T-helper 17 cell (primary cell): ENCODE measurements at places on chromosomes 1 and 21.

- no peak for DNase-seq
These were observed 63.4 kb upstream of the RAB3GAP2 start for GRCh38 chr1:220335668-220336067.

DNA sequence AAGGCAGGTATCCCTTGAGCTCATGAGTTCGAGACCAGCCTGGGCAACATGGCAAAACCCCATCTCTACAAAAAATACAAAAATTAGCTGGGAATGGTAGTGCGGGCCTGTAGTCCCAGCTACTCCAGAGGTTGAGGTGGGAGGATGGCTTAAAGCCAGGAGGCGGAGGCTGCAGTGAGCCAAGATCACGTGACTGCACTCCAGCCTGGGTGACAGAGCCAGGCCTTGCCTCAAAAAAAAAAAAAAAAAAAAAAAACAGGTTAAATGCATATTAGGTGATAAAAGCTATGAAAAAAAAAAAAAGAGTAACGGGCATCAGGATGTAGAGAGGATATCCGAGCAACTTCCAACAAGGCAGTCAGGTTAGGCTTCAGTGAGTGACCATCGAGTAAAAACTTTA is 2.8 kb upstream of the SRRM1 start:
- no peak for DNase-seq

- DNase-seq: no peak
These were observed 14.0 kb downstream of the OR2G6 start for GRCh38 chr1:248521856-248522255.

- DNase-seq: no peak
These were observed 167.9 kb upstream of the IRF2BP2 start for GRCh38 chr1:234777856-234778220.

- DNase-seq: no peak
These were observed 52.5 kb upstream of the ID3 start for GRCh38 chr1:23611601-23612327.

- no peak for DNase-seq
These were observed 13.0 kb upstream of the CCDC190 start for GRCh38 chr1:162873671-162874666.

DNA sequence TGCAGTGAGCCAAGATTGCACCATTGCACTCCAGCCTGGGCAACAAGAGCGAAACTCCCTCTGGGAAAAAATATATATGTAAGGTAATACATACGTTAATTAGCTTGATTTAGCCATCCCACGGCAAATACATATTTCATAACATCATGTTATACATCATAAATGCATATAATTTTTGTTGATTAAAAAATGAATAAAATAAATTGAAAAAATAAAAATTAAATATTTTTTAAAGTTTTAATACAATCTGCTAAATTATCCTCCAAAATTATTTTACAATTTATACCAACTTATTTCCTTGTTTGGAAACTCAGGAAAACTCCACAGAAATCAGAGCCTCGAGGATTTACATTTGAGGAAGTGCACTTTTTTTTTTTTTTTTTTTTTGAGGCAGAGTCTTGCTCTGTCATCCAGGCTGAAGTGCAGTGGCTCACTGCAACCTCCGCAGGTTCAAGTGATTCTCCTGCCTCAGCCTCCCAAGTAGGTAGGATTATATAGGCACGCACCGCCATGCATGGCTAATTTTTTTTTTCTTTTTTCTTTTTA is 12.6 kb upstream of the IPO9 start:
- no peak for DNase-seq

DNA sequence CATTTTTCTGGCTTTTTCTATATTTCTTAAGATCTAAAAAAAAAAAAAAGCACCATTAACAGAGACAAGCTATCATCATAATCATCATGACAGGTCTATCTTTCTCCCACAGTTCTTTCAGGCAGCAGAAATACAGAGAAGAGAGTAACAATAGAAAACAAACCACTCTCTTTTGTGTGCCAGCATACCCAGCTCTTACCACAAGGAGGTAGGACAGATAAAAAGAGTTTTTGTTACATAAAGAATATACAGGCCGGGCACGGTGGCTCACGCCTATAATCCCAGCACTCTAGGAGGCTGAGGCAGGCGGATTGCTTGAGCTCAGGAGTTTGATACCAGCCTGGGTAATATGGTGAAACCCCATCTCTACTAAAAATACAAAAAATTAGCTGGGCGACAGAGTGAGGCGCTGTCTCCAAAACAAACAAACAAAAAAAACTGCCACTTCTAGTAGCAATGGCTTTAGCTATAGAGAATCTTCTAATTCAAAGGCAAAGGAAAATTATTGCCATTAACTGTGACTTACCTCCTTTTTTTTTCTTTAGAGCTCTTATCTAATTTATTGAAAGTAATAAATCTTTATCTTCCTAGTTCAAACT is 39.7 kb downstream of the ANKRD13C start:
- no peak for DNase-seq

DNA sequence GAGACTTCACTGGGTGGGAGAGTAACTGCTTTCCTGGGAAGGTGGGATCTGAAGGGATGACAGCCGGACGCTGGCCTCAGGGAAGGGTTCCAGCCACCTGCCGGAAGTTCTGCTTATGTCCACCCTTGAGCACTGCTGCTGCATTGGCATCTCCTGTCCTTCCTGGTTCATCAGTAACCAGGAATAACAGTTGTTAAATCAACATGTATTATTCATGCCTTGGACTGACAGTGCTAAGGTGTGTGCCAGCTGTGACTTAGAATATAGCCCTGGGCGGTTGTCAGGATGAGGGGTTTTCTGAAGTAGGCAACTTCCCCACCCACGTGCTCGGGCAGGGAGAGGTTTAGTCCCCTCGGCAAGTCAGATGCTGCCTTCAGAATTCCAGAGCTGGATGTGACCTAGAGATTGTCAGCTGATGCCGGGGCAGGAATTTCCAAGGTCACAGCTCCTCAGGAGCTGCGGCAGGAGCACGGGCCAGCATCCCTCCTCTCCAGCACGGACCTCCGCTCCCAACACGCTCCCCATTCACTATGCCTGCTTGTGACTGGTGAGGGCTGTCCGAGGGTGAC is 17.9 kb downstream of the CLDN14 start:
- no peak for DNase-seq

DNA sequence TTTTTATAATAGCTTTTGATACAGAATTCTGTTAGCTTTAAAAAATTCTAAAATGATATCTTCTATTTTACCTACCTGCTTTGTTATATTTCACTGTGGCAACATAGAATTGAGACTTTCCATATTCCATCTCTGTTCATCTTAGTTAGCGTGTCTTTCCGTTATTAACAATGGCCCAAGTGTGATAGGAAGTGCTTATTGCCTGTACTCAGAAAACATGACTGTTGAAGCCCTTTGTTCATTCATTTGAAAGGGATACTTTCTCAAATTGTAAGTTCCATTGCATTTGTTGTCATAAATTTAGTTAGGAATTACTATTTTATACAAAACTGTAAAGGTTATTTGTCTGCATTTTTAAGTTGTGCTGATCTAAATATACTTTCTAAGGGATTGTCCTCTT is 73.1 kb downstream of the LAMC1 start:
- DNase-seq: no peak

- DNase-seq: no peak
These were observed 823 bp downstream of the ENAH start for GRCh38 chr1:225651872-225652728.

DNA sequence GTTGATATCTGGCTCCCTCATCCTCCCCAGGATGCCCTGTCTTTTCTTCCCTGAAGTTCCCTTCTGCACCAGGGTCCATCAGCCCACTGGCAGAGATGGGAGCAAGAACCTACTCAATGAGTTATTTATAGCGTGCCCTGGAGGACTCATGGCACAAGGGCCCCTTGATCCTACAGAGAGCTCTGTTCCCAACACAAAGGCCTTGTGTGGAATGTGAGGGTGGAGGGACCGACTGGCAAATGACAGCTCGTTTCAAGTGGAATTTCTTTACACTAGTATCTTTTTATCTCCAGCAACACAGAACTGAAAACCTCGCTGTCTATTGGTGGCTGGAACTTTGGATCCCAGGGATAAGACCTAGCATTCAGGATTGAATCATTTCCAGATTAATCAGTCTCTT is 22.4 kb downstream of the CHI3L2 start:
- no peak for DNase-seq

DNA sequence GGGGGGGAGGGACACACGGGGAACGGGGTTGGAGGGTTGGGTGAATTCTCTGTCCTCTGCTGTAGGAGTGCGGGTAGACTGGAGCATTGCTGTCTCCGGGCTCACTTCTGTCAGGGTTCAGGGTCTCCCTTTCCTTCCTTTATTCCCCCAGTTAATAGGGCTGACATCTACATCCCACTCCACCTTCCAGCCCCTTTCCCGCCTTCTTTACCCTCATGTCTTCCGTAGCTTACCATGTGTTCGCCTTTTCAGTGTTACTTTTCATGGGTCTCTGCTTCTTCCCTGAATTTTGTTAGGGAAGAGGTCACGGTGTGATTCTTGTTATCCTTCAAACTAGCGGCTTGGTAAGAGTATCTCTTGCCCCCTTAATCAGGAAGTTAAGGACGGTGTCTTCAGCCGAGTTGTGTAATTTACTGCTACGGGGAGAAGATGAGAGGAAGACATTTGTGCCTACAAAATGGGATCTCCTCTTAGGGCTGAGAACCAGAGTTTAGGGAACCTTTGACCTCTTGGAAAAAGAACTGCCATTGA is 917 bp downstream of the RAP1A start:
- DNase-seq: no peak

DNA sequence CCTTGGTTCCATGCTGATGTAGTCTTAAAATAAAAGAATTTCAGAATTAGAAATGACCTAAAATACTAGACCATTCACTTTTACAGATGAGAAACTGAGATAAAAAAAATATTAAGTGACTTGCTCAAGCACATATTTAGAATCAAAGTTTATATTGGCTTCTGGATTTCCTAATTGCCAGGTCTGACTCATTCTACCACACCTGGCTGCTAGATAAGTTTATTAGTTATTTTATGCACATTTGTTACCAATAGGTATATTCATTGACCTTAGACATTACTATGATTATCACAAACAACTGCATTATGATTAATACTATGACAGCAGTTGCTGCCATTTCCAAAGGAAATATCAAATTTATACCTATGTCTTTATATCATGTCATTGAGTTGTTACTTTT is 497.5 kb downstream of the RWDD3 start:
- DNase-seq: no peak

DNA sequence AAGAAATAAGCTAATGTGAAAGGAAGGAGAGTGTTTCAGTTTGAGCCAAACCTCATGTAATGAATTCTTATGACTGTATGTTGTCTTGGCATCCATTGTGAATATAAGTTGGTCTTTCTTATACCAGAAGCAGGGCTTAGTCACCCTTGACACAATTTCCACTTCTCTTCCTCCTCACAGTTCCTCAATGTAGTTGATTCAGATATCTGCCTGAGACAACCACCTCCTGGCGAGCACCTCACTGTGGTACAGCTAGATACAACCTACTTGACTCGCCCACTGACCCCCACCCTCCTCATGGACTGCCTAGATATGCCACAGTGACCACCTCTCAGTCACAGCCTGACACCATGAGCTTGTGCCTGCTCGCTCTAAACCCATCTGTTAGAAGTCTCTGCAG is 45.6 kb downstream of the KYAT3 start:
- no peak for DNase-seq

- DNase-seq: no peak
These were observed 14.9 kb downstream of the PLEKHA6 start for GRCh38 chr1:204344665-204345355.

GRCh38 chr1:159068886-159069285 is 7.7 kb downstream of the AIM2 start:
- no peak for DNase-seq

DNA sequence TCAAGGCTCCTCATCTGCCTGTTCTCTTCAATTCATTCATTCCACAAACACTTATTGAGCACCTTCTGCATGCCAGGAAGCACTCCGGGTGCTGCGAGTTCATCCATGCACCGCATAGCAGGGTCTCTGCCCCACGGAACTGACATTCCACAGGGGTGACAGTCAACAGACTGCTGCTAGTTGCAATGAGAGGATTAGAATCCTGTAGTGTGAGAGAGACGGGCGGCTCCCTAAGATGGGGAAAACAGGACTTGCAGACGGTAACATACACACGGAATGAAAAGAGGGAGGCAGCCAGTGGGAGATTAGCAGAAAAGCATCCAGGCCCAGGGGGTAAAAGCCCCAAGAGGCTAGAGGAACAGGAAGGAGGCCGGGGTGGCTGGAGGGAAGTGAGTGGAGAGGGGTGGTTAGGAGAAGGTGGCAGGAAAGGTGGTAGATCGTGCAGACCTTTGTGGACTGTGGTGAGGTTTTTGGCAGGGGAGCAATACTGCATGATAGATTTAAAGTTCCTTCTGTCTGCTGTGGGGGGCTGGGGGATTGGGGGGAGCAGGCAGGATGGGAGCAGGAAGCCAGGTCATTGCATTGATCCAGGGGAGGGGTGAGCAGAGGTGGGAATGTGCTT is 6.6 kb downstream of the TNFRSF8 start:
- no peak for DNase-seq

GRCh38 chr1:17575797-17576518 is 36.5 kb downstream of the ARHGEF10L start:
- DNase-seq: no peak

GRCh38 chr1:196858811-196859210 is 29.0 kb upstream of the CFHR4 start:
- DNase-seq: no peak

GRCh38 chr1:36402504-36402890 is 4.8 kb upstream of the LSM10 start:
- no peak for DNase-seq

GRCh38 chr1:233364695-233365539 is 37.4 kb downstream of the MAP3K21 start:
- no peak for DNase-seq

- no peak for DNase-seq
These were observed 9.2 kb upstream of the PLEKHG5 start for GRCh38 chr1:6500544-6501278.

GRCh38 chr1:39995973-39996393 is 41.0 kb downstream of the MFSD2A start:
- no peak for DNase-seq

DNA sequence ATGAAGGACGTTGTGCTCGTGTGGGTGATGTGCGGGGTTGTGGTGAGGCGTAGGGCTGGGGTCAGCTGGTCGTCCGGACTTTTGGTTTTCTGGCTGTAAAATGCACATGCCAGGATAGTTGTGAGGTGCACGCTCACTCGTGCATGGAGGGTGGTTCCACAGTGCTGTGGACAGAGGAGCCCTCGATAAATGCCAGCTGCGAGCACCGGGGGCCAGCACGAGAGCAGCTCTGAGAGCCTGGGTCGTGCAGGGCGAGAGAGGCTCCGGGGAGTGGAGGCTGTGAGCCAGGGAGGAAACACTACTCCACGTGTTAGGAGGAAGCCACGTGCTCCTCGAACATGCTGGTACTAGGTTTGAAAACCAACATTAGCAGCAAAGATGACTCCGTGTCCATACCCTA is 39.4 kb downstream of the COL18A1 start:
- DNase-seq: no peak

DNA sequence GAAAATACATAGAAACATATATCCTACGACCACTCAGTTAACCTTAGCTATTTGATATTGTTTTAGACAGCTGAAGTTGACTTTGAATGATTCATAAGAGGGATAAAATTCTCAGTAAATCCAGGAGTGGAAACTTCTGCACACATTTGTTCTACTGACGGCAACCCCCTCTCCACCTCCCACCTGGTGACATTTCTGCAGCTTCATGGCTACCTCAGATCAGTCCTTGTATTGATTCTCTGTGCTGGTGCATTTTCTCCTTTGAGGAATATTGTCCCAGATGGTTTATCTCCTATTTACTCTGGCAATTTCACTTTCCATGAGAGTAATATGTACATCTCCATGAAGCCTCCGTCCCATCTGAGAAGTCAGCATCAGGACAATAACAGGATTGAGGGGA is 57.7 kb upstream of the COA6 start:
- no peak for DNase-seq
